ENCODE measurements at places on chromosomes 2 and 18.

GRCh38 chr18:34562252-34562870 lies 147.7 kb upstream of the DTNA start:
- no peak for DNase-seq

- no peak for DNase-seq
Observed at GRCh38 chr2:1692342-1692741, 52.0 kb downstream of the PXDN start.

DNA sequence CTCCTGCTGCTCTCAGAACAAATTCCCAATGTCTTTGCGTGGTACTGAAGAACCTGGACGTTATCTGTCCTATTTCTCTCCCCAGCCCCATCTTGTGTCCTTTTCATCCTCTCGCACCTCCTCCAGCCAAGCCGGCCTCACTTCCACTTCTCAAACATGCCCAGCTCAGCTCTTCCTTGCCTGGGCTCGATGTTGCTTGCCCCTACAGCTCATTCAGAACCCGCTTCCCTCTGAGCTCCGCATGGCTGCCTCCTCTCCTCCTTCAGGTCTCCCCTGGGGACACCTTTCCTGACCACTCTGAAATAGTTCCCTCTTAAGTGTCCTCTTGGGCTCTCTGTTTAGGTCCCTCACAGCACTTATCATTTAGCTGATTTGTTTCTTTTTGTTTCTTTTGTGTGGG lies 6.7 kb upstream of the SMARCAL1 start:
- DNase-seq: no peak

- DNase-seq: no peak
Observed at GRCh38 chr18:5334456-5335075, 39.0 kb upstream of the ZBTB14 start.

- no peak for DNase-seq
Observed at GRCh38 chr2:216858312-216858711, 1.6 kb downstream of the TNP1 start.

- no peak for DNase-seq
Observed at GRCh38 chr18:80012714-80013113, 21.5 kb upstream of the RBFA start.

GRCh38 chr18:2653467-2653866 lies 2.1 kb upstream of the SMCHD1 start:
- no peak for DNase-seq

DNA sequence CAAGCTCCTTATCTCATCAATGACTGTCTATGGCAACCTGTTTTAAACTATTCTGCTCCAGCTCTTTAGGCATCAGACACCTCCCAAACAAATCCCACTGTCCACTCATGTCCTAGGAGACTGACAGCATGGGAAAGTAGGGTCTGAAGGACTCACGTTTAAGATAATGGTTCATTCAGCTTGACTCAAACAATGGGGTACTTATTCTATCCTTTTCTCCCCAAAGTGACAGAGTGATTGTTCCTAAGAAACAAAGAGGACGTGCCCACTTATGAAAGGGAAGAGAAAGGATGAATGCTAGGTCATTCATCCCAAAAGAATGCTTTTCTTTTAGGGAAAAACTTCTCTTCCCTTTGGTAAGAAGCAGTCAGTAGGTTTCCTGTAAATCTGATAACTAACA lies 41.9 kb downstream of the ALK start:
- no peak for DNase-seq

DNA sequence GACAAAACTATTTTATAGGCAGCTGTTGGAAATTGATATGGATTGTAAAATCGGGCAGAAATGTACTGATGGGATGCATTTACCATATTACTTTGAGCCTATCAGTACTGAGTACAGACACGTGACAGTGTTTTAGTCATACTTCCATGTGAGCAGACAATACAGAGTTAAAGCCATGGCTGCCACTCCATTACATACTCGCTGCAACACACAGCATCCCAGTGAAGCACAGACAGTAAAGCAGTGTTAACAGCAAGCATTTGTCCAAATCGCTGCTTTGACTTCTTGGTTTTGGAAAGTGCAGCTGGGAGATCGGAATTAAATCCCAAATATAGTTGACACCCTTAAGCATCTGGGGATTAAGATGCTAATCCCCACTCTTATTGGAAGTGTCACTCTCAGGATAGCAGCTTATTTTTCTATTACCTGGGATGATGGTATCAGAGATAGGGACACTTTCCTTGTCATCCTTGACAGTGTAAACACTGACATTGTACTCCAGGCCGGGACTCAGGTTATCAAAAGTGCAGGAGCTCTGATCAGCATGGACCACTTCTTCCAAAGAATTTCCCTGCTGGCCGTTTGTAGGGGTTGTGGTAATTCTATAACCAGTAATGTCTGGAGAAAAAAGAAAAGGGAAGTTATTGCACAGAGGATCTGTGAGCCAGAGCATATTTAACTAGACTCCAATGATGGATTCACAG lies 41.6 kb downstream of the FN1 start:
- DNase-seq: no peak

DNA sequence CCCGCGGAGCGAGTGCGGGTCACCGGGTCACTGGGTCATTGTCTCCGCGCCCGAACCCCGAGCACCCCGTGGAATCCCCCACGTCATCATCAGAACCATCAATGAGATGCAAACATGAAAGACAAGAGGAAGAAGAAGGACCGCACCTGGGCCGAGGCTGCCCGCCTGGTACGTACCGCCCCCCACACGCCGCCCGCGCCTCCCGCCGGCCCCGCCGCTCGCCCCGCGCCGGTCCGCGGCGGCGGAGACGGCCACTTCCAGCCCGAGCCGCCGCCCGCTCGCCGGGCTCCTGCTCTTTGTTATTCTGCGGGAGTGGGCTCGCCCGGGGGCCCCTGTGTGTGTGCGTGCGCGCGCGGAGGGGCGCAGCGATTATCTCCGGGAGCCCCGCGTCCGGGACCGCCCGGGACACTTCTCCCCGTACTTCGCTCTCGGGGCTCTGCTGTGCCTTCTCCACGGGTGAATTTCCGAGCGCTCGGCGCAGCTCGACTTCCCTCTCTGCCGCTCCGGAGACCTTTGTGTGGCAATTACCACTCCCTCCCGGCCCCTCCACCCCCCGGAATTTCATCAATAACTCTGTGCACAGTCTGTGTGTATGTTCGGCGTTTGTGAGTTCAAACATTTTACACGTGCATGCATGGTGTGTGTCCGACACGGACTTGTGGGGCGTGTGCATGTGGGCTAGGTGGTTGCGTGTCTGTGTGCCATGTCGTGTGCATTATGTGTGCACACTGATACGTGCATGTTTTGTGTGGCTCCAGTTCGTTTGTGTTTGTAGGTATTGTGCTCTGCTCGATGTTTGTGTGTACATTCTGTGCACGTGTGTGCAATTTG lies 714 bp downstream of the ASXL3 start:
- DNase-seq: no peak

DNA sequence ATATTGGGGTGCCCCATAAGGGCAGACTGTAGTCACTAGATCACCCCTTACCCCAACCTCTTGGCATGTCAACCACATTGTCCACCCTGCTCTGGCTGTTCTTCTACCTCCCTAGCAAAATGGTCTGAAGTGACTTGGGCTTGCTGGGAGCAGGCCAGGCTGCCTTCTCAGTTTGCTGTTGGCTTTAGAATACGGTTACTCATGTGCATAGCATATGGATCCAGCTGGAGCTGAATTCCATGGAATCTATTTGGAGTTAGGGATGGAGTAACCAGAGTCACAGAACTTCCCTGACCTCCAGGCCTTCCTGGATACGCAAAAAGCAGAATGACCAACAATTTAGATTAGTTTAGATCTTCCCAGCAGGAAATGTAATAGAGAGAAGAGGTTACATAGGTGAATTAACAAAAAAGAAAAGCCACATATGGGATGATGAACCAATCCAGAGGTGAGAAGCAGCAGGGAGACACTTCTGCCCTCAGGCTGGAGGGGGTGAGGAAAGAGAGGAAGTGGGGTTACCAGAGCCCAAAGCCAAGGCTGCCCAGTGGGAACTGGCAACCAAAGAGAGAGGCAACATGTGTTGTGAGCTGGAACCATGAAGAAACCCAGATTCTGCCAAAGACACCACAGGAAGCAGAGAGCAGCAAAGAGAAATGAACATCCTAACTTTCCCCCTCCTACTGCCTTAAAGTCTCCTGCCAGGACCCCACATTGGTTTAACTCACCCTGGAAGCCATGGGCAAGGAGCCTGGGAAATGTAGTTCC lies 26.1 kb downstream of the PKDCC start:
- DNase-seq: no peak

GRCh38 chr2:31031132-31031706 lies 107.0 kb downstream of the GALNT14 start:
- no peak for DNase-seq

DNA sequence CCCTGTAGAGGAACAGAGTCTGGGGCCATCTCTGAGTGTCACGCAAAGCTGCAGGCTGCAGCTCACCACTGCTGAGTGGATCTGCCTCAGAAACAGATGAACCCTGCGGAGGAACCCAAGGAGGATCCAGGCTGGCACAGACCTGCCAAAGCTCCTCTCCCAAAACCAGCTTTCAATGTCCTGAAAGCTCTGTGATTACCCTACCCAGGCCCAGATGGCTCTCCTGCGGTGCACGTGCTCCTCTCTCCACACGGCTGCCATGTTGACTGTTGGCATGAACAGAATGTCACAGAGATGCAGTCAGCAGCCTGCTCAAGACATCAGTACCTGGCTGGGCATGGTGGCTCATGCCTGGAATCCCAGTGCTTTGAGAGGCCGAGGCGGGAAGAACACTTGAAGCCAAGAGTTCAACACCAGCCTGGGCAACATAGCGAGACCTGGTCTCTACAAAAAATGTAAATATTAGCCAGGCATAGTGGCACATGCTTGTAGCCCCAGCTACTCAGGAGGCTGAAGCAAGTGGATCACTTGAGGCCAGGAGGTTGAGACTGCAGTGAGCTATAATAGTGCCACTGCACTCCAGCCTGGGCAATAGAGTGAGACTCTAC lies 216.8 kb downstream of the MGAT5 start:
- no peak for DNase-seq

DNA sequence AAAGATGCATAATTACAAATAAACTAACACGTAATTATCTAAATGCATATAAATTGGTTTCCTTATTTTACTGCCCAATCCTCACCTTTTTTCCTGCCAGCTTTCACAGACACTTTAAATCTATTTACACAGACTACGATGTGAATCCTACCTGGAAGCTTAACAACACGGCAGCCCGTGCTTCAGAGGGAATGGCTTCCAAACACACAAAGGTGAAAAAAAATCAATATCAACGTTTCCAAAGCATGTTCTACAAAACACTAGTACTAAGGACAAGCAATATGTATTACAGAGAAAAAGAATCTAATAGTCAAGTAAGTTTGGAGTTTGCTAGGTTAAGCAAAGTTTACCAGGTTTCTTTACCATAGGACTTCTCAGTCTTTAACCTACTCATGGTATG lies 4.4 kb downstream of the MAP4K3 start:
- no peak for DNase-seq

- DNase-seq: no peak
Observed at GRCh38 chr2:220795705-220796104, 776.4 kb downstream of the EPHA4 start.

- no peak for DNase-seq
Observed at GRCh38 chr2:73855526-73855925, 26.8 kb downstream of the STAMBP start.

- no peak for DNase-seq
Observed at GRCh38 chr2:104844807-104845551, 8.9 kb upstream of the POU3F3 start.

GRCh38 chr2:100196786-100197494 lies 54.5 kb upstream of the AFF3 start:
- DNase-seq: no peak

DNA sequence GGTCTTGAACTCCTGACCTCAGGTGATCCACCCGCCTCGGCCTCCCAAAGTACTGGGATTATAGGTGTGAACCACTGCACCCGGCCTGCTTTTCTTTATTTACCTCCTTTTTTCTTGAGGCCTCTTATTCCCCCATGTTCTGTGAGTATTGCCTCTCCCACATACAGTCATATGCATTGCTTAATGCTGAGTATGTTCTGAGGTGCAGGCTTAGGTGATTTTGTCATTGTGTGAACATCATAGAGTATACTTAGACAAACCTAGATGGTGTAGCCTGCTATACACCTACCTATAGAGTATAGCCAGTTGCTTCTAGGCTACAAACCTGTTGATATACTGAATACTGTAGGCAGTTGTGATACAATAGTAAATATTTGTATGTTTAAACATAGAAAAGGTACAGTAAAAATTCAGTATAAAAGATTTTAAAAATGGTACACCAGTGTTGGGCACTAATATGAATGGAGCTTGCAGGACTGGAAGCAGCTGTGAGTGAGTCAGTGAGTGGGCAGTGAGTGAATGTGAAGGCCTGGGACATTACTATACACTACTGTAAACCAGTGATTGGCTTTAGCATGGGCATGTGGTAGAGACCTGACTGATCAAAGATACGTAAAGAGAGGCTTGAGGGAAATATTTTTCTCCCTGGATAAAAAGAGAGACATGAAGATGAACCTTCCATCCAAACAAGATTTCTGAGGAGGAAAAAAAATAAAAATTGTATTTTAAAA lies 17.6 kb downstream of the SLC39A10 start:
- DNase-seq: no peak

DNA sequence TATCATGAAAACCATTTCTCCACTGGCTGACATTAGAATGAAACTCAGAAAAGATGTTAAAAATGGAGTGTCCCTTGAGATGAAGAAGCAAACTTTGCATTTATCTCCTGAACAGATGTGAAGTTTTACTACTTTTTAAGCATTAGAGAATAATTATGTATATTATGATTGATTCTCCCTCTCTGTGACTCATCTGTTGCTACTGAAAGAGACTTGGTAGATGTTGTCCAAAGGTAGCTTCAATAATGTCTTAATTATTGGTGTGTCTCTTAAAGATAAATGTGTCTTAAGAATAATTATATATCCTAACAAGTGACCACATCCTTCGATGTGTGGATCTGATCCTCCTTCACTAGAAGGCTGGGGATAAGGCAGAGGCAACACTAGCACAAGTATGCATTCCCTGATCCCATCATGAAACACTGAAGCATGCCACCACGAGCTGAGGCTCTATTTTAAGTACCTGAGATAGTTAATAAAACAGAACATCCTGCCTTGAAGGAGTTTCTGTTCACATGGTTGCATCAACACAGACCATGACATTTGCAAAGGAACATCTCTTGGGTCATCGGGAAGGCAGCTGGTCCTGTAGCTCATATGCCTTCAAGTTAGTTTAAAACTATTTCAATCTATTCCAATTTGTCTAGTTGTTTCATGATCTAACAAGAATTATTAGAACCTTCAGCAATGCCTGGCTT lies 15.5 kb downstream of the RND3 start:
- no peak for DNase-seq

GRCh38 chr2:101111262-101111838 lies 39.8 kb downstream of the TBC1D8 start:
- DNase-seq: no peak
